ENCODE measurements at places on chromosomes 13 and 19.
A peak's percentile ranks its signal among the peaks of the same experiment; 100 is the strongest.

- no peak for DNase-seq
Observed at GRCh38 chr19:1613146-1613545, 7.9 kb upstream of the UQCR11 start.

- no peak for DNase-seq
Observed at GRCh38 chr13:25946321-25946720, 105.5 kb downstream of the SHISA2 start.

- DNase-seq: peak; percentile 28
Observed at GRCh38 chr19:54325194-54325621, 12.2 kb upstream of the LILRA5 start.

- DNase-seq: peak; percentile 9
Observed at GRCh38 chr13:48094404-48094780, 512 bp downstream of the MED4 start.

DNA sequence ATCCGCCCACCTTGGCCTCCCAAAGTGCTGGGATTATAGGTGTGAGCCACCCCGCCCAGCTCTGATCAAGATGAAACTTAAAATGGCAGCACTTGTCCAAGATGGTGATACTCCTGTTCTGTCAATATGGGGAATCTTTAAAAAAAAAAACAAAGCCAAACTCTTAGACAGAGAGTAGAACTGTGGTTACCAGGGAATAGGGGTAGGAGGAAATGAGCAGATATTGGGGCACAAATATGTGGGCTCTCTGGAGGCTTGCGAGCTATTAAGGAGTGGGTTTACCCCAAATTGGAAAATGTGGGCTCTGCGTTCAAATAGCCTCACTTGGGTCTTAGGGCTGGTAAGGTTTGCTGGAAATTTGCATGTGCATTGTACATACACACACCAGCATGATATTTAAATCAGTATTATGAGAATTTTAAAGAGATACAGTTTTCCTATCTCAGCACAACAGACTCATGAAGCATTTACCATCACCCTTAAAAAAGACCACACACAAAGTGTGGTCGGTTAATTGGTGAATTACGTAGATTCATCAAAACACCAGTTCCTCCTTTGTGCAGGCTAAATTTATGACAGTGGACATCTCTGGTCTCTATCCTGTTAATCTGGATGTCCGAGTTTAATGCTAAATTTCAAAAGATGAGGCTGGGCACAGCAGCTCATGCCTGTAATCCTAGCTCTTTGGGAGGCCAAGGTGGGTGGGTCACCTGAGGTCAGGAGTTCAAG, 11.3 kb downstream of the CD70 start:
- no peak for DNase-seq

DNA sequence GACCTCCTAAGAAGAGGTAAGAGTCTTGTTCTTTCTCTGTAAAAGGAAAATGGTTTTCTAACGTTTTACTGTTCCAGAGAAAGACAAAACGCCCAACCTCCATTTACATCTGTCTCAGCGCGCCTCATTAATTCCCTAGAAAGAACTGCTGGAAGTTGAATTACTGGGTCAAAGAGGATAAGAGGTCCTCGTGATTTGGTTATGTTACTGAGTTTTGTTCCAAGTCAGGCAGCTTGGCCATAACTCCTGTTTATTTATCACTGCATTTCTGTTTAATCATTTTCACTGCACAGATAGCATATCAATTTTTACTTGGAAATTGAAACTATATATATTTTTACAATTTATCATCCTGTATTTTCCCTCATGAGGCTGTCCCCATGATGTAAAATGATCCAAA, 112.9 kb upstream of the PEG3 start:
- DNase-seq: no peak

DNA sequence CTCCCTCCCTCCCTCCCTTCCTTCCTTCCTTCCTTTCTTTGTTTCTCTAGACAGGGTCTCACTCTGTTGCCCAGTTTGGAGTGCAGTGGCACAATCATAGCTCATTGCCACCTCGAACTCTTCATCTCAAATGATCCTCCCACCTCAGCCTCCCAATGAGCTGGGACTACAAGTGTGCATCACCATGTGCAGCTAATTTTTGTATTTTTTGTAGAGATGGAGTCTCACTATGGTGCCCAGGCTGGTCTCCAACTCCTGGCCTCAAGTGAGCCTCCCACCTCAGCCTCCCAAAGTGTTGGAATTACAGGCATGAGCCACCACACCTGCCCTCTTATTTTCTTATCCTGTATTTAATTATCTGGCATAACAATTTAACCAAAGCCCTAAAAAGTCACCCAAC, 4.4 kb downstream of the UPK1A start:
- DNase-seq: no peak

- DNase-seq: no peak
Observed at GRCh38 chr19:37217480-37217774, 587 bp upstream of the ZNF383 start.

DNA sequence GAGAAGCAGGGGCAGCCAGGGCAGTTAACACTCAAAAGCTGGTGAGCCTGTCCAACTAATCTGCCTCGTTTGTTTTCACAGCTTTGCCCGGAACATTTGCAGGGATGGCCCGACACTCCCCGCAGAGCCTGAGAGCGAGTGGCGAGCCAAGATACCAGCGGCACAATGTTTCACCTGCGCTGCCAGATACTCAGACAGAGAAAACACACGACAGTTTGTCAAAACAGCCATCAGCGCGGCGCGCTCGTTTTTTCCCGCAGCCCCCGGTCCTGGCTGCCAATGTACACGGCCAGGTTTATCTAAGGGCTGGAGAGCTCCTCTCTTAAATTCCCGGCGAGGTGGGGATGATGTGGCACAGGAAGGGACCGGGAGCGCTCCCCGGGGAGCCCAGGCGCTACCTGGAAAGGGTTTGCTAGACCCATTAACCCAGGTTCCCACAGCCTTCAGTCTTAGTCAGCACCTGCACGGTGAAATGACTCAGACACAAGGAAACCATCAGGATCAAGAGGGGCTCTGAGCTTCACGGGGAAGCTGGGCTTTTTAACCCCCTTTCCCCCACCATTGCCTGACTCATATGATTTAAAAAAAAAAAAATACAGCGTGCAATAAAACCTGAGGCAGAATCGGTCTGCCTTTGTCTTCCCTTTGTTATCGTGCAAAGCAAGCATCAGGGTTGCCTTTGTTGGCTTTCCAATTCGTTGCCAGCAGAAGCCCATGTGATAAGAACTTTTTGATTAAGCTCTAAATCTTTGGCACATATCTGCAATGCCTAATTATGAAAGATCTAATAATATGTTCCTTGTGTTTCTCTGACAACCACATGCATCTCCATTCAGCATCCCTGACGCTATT, 186.2 kb downstream of the EFNB2 start:
- DNase-seq: peak; percentile 33

- DNase-seq: no peak
Observed at GRCh38 chr19:18496167-18496979, 25.5 kb downstream of the ELL start.

GRCh38 chr19:37348060-37348459, 22.8 kb upstream of the ZNF527 start:
- no peak for DNase-seq

GRCh38 chr19:46616631-46617322, 8.1 kb downstream of the PTGIR start:
- DNase-seq: peak; percentile 88

DNA sequence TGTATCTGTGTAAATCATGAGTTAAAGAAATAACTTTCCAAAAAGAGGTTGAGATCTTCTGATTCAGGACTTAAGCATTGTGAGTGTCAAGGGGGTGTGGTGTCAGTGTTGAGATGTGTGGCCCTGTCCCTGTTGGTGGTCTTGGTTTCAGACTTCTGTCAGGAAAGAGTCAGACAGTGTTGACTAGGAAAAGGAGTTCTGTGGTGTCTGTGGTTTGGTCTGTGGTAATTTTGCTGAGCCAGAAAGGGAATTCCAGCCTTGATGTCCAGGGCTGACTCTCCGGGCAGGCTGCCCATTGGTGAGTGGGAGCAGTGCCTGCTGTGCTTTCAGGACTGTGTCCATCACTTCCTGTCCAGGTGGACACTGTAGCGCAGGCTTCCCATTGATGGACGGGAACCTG, 39.8 kb upstream of the IGFL4 start:
- DNase-seq: no peak

DNA sequence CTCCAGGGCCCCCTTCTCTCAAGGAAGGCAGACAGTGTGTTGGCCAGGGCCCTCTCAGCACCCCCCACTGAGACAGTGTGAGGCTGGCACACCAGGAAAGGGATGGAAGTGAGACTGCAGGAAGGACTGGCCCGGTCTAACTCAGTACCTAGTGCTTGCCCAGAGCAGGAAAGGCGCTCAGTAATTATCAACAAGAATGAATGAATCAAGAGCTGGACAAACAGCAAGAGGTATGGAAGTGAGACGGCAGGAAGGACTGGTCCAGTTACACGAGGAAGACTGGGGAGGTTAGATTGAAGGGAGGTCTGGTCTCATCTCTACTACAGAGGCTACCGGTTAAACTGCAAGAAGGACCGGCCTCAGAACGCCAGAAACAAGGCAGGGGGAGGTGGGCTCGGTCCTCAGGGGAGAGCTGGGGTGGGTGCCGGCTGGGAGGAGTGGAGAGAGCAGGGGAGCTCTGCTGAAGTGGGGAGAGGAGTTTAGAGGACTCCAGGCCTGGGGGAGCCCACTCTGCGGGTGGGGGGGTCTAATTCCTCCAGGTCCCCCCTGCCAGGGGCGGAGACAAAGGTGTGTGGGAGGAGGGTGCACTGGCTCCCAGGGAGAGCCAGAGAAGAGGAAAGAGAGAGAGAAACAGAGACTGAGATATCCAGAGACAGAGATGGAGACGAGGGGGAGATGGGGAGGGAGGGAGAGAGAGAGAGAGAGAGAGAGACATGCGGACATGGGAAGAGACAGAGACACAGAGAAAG, 1.1 kb downstream of the SLC8A2 start:
- no peak for DNase-seq

GRCh38 chr13:50200569-50200968, 185.3 kb downstream of the KCNRG start:
- peak; percentile 34 for DNase-seq

- DNase-seq: no peak
Observed at GRCh38 chr13:54016542-54016941, 987.9 kb downstream of the OLFM4 start.

DNA sequence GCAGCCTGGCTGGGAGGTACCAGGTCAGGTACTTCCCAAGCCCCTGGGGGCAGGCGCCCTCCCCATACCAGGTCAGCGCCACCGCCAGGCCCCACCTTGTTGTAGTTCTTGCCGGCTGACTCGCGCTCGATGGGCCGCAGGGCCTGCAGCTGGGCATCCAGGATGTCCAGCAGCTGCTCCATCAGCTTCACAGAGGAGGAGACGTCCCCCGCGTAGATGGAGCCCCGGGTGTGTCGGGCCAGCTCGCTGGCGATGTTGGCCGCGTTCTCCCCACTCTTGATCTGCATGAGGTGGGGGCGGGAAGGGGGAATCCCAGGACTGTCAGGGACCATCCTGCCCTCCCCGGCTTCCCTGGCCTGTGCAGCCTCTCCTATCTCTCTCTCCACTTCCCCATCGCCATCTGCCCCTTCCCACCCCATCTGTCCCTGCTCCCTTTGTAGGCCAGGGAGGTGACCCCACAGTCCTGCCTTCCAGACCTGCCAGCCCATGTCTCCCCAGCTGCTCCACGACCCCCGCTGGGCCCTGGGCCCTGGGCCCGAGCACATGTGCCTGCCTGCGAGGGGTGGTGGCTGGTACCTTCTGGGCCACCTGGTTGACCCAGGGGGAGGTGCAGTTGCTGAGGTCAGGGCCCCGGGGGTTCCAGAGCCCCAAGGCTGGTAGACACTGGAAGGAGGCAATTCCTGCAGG, 23.8 kb upstream of the ASF1B start:
- DNase-seq: no peak

DNA sequence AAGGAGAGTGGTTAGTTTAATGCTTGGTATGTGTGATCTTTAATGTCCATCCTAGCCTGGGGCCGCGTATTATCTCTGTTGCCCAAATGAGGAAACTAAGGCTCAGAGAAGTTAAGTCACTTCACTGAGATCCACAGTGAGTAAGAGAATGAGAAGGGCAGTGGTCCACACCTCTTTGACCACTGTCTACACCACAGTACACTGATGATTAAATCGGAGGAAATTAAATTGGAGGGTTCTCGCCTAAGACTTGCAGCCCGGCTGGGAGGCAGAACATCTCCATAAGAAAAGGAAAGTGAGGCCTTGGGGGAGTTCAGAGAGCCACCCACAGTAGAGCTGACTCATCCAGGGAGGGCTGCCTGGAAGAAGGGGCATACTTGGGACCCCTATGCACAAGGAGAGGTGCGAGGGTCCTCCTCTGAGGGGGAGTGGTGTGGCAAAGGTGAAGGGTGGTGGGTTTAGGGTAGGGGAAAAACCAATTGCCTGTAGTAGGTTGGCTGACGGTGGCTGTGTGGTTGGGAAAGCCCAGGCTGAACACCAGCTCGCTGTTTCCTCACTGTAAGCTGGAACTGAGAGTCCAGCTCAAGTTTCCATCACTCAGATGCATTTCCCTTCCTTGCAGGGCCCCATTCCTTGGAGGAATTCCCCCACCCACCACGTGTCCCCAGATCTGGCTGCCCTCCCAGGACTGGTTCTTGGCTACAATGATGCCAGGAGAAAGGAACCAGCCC, 15.0 kb upstream of the DHRS12 start:
- no peak for DNase-seq

GRCh38 chr19:45468803-45469131, 971 bp downstream of the FOSB start:
- DNase-seq: peak; percentile 34

Measured in BE2C (cell line).